ENCODE measurements at places on chromosomes 11 and 22.

GRCh38 chr22:36505998-36506635 lies 723 bp downstream of the FOXRED2 start:
- DNase-seq, result no peak

DNA sequence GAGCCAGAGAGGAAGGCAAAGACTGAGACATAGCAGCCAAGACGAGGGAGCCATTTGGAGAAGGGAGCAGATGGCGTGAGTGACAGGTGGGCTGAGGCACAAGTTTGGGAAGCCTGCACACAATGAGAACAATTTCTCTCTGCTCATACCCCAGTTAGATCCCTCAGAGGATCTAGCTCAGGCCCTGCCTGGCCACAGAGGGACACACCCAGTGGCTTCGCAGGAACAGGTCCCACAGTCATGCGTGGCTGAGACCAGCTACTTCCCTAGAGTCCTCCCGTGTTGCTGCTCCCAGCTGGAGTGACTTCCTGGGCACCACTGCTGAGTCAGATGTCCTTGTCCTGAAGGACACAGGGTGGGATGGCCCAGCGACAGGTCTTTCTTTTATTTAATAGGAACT lies 33.4 kb upstream of the LYVE1 start:
- DNase-seq, result no peak

DNA sequence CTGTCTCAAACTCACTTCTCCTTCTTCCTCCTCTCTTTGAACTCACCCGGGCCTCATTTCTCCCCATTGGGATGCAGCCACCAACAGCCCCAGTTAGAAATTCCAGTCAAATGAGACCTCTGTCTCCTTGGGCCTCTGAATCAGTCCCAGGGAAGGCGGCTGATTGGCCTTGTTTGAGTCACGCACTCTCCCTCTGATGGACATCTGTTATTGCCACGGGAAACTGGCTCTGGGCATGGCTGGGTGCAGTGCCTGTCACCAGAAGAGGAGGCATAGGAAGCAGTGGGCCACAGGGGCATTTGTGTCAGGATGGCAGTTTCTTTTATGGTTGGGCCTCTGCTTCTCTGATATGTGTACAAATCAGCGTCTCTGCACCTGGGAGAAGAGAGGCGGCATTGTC lies 9.6 kb upstream of the WNT11 start:
- no peak for DNase-seq

GRCh38 chr22:46770726-46771125 lies 8.3 kb downstream of the TBC1D22A start:
- DNase-seq, result no peak

GRCh38 chr11:116037861-116038260 lies 533.6 kb upstream of the CADM1 start:
- DNase-seq, result no peak

DNA sequence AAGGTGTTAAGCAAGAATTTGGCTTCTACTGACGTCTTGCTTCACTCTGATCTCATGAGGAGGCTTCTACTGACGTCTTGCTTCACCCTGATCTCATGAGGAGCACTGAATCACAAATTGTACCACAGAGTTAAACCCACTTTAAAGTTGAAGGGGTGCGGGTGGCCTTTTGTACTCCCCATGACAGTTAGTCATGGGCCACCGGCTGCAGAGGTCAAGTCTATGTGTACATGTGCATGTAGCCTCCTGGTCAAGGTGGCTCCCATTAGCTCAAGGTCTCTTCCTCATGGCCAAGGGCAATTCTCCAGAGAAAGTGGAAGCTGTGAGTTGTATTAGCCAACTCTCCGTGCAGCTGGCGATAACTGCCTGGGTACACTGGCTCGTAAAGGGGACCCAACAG lies 23.1 kb upstream of the FZD4 start:
- no peak for DNase-seq

GRCh38 chr22:44256556-44257485 lies 55.9 kb downstream of the SHISAL1 start:
- no peak for DNase-seq

DNA sequence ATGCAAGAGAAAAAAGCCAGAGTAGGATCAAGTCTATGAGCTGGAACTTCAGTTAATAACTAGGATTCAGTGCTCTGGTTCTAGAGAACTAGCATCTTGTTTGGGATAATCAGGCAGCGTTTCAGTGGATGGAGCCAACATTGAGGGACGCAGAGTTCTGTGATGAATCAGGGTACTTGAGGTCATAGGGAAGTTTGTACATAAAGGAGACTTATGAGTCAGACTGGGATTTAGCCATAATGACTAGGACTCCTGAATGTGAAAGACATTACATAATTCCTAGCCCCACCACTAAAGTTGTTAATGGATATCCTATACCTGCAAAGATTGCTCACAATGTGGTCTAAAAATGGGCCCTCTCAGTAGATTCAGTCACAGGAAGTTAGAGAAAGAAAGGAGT lies 6.8 kb downstream of the SLN start:
- no peak for DNase-seq

GRCh38 chr11:76849376-76849775 lies 11.3 kb upstream of the ACER3 start:
- no peak for DNase-seq

DNA sequence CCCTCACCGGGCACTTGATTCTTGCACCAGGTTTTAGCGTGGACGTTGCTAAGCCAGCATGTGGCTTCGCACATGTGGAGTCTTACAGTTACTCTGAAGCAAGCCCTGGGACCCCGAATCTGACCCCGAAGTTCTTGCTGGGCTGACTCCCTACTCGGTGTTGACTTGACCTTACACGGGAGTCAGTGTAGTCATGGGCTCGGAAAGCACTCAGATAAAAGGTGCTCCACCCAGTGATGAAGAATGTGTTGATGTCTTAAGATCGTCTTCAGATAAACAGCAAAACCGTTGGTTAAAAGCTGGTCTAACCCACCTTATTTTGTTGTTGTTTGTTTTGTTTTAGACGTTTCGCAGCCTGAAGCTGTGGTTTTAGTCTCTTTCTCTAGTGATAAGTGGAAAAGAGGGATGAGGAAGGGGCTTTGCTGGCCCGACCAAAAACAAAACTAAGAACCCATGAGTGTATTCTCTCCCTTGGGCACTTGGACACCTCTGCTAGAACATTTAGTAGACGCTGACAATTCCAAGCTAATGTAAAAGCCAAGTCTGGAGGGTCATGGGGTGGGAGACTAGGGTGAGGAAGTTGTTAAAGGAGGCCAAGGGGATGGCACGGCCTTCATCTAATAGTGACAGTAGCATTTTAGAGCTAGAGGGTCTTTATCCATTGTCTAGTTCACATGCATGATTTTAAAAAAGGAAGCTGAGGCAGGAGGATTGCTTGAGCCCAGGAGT lies 69.9 kb downstream of the BCR start:
- no peak for DNase-seq

DNA sequence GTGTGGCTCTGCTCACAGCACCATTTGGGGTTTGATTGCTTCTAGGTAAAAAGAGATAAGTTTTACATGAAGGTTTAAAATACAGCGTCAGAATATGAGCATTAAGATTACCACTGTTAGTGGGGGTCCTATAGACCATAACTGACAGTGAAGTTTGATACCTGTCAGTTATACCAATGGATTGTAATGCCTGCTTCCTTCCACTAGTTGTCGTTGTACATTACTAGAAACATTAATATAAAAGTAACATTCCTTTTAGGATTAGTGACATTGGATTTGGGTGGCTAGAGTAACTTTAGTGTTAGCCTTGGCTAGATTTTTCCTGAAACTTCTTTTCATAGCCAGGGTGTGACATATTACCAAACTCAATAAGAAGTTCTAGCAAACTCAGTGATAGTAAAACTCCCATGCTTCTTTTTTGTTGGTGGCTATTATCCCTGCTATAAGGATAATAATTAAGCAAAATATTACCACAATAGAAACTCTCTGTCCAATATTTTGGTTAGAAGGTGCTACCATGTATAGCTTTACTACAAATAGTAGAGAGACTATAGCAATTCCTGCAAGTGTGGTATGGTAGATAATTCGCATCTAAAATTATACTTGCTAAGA lies 57.1 kb downstream of the FAM181B start:
- no peak for DNase-seq

GRCh38 chr22:23037429-23038333 lies 32.6 kb upstream of the GNAZ start:
- DNase-seq, result no peak

DNA sequence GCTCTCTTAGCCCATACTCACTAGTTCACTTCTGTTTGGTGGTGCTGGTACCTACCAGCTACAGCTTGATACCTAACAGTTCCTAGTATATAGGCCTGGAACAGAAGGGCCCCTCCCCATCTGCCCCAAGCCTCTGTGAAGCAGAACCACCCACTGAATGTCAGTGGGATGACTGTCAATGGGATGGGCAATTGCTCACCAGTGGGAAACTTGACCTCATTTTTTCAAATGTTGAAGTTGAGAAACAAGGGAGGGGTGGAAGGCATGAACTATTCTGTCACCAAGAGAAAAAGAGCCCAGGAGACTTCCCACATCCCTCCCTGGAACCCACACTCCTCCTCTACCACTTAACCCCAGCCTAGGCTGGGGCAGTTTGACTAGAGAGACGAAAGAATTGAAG lies at the start of gene NLRP10:
Gene NLRP10 (minus strand): TSS at position 62 of the 400 bp plus-strand sequence. CDS start 1,952 bp downstream, outside the sequence.
- DNase-seq, result no peak

DNA sequence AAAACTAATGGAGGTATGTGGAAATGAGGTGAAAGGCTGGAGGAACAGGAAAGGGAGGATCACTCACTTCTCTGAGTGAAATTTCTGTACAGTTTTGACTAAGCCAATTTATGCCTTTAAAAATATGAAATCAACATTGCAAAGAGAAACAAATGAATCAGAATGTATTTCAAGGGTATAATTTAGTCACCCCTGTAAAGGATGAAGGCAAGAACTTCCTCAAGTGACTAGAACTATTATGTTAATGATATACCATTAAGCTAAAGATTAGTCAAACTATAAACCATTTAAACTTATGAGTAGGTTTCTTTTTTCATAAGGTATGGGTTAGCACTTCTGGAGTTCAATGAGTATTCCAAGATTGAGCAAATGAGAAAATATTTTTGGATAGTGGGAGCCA lies 184.5 kb upstream of the CHORDC1 start:
- no peak for DNase-seq

GRCh38 chr22:43512279-43512678 lies 100.5 kb downstream of the MPPED1 start:
- DNase-seq, result no peak

GRCh38 chr11:133951327-133952198 lies 5.2 kb downstream of the IGSF9B start:
- DNase-seq, result no peak

- DNase-seq, result no peak
Observed at GRCh38 chr22:36144886-36145541, 15.5 kb downstream of the APOL3 start.

DNA sequence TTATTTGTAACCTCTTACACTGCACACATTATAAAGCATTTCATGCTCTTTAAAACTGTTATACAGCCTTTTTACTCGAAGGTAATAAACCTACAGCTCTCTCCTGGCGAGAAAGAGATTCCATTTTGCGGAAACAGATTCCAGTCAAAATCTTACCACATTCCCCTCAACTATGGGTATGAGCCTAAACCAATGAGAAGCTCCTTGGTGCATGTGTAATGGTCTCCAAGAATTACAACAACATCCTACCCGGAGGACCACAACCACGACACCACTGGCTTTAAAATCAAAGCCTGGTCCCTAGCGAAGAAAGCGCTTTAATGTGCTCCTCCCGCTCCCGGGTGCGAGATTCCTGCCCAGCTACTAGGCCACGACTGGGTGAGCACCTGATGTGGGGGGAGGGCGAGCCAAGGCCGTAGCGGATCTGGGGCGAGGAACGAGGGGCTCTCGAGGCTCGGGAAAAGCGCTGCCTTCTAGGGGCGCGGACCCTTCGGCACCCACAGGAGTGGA lies 821 bp downstream of the CELF1 start:
- no peak for DNase-seq

GRCh38 chr11:120285256-120285655 lies 39.8 kb upstream of the TLCD5 start:
- no peak for DNase-seq

DNA sequence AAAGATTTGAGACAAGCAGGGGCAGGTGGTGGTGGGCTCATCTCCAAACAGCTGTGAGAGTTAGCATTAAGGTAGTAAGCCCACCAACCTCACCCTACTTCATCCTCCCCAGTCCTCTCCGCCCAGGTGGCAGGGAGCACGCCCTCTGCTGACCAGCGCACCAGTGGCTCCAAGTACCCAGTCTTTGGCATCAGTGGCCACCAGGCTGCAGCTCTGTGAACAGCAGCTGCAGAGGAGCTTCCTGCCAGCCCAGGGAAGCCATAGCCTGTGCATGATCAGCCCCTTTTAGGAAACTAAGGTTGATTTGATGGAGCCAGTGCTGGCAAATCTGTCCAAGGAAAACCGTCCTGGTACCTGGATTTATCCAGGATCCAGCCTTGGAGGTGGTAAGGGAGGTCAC lies 21.7 kb downstream of the CAVIN3 start:
- no peak for DNase-seq

DNA sequence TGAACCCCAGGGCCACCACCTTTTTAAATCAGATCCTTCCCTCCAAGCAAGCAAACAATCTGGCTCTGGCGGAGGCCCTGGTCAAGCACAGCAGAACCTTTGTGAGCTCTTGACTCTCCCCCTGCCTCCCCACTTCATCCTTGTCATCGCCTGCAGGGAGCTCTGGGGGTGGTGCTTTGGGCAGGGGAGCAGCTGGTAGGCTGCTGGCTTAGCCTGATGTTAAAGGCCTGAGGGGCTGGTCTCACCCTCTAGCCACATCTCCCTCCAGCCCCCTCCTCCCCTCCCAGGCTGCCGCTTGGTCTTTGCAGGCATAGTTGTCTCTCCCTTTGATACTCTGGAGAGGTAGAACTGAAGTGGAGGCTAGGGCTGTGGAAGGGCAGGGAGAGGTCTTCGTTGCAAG lies 50.9 kb downstream of the THAP12 start:
- no peak for DNase-seq

- DNase-seq, result no peak
Observed at GRCh38 chr11:35238882-35239281, 99.9 kb downstream of the CD44 start.

GRCh38 chr11:90135016-90135415 lies 553 bp downstream of the NAALAD2 start:
- DNase-seq, result no peak

DNA sequence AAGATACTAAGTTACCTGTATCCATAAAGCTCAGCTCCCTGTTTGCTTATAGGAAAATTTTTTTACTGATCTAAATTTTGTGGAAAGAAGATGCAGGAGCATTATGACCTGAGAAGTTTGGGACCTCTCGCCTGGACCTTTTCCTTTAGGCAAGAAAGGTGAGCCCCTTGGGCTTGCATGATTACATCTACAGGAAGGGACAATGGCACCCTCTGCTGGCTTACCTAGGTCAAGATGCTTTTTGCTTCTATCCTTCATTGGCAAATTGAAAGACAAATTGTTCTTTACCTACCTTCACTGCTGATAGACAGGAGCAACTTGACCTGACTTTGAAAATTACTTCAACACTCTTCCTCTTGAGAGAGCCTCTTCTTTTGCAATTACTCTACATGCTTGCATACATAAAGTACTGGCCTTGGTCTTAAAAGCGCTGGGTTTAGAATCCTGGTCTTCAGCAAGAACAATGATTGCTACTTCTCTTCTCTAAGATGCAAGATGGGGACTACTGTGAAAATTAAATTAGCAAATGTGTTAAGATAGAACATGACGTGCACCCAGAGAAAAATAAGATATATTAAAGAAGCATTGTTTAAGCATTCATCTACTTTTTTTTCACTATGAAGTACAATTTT lies 147.2 kb downstream of the TRPC6 start:
- DNase-seq, result no peak

GRCh38 chr22:20815477-20816050 lies 41.7 kb downstream of the SERPIND1 start:
- no peak for DNase-seq

Measured in activated CD4-positive, alpha-beta T cell treated with anti-CD3 and anti-CD28 coated beads for 4 hours (primary cell).